ENCODE measurements at places on chromosomes 2 and 18.

DNA sequence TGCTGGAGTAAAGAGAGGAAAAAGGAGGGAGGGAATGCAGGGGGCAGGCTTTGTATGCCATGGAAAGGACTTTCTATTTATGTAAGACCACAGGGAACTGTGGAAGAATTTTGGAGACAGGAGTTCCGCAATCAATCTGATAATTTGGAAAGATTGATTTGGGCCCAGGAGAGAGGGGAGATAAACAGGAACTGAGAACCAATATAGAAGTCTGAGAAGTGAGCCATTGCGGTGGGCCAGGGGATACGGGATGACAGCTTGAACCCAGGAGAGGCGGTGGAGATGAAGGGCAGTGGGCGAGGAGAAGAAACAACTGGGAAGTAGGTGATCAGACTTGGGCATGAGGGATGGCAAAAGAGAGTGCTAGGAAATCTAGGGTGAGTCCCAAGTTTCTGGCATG is 23.7 kb downstream of the RASGRP3 start:
- DNase-seq: no peak

GRCh38 chr2:73289304-73289703 is 4.0 kb downstream of the EGR4 start:
- DNase-seq: no peak

- no peak for DNase-seq
Measured at GRCh38 chr2:29810956-29811355, 110.4 kb downstream of the ALK start.

- DNase-seq: peak; percentile 8
Measured at GRCh38 chr18:60861575-60861974, 471.7 kb upstream of the CDH20 start.

DNA sequence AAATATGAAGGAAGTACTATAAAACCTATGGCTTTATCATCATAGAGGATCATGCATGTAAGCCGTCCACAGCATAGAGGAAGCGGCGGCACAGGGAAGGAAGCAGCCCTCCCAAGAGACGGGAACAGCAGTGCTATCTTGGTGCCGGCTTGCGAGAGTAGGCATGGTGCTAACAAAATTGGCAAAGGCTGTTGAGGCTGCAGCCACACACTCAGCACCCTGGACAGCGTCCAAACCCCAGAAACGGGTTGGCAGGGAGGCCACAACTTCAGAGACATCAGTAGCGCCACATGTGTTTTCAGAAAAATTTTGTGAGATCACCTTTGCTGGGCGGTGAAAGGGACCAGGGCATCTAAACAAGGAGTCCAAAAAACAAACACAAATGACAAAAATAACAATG is 37.7 kb downstream of the NETO1 start:
- peak; percentile 3 for DNase-seq

DNA sequence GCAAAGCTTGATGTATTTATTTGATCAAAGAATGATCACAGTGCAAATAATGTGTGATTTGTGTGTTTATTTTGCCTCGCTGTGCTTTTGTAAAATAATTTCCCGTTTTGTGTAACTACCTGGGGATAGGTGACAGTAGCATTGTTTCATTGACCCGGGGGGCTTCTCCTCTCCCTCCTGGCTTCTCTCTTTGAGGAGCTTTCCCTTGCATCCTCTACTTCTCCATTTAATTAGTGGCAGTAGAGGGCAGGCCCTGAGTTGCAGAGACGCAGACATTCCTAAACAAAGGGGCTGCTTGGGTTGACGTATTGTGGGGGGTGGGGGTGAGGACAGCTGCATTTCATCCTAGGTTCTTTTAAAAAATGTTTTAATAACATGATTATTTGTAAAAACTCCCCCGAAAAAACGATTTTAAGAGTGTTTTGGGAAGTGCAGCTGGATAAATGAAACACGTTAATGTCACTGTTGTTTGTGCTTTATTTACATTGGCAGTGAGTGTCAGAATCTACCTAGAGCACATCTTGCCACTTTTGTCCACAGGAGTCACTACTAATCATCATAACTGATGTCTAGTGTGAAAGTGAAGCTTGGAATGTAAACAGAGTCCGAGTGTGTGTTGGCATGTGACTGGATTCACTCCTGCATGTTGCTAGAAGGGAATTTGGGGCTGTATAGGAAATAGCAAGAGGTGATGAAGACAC is 2.2 kb downstream of the NEDD4L start:
- DNase-seq: no peak

- no peak for DNase-seq
Measured at GRCh38 chr2:106997204-106997603, 111.2 kb upstream of the ST6GAL2 start.

- DNase-seq: no peak
Measured at GRCh38 chr18:59145055-59145454, 5.4 kb downstream of the SEC11C start.

GRCh38 chr2:218961651-218962570 is 2.4 kb downstream of the CDK5R2 start:
- DNase-seq: no peak

GRCh38 chr2:45353879-45354278 is 257.2 kb downstream of the SRBD1 start:
- no peak for DNase-seq

DNA sequence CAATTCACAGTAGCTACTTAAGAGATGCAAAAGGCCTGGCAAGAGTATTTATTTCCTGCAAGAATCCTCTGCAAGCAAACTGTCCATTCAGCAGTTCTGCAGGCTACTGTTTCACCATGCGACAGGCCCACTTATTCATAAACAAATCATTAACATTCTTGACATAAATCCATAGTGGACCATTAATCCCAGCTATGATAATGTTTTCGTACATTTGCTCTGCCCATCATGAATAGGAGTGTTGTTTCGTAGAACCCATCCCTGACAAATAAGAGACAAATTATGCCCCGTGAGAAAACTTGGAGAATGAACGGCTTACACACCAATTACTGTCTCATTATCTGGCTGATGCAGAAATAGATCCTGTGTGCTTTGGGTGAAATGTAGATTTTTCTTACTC is 65.4 kb downstream of the PID1 start:
- DNase-seq: no peak

GRCh38 chr2:146944601-146945000 is 900.2 kb upstream of the ACVR2A start:
- no peak for DNase-seq

- DNase-seq: no peak
Measured at GRCh38 chr2:144459937-144460336, 60.0 kb downstream of the ZEB2 start.

- no peak for DNase-seq
Measured at GRCh38 chr2:160255408-160255807, 55.3 kb upstream of the ITGB6 start.

- DNase-seq: peak; percentile 85
Measured at GRCh38 chr2:41840702-41841551, 206.9 kb upstream of the PKDCC start.

DNA sequence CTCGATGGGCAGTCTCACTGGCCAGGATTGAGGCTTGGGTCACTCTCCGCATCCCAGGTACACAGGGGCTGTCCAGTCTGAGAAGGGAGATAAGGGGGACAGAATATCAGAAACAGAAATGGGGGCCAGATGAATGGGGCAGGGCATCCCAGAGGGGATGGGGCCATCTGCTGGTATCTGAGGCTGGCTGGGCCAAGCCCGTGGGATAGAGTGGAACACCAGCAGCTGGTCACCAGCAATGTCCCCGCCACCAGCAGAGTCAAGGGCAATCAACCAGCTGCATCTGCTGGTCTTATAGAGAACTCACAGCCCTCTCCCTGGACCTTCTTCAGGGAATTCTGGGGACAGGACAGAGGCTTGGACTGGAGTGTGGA is 128.8 kb upstream of the HAAO start:
- no peak for DNase-seq

DNA sequence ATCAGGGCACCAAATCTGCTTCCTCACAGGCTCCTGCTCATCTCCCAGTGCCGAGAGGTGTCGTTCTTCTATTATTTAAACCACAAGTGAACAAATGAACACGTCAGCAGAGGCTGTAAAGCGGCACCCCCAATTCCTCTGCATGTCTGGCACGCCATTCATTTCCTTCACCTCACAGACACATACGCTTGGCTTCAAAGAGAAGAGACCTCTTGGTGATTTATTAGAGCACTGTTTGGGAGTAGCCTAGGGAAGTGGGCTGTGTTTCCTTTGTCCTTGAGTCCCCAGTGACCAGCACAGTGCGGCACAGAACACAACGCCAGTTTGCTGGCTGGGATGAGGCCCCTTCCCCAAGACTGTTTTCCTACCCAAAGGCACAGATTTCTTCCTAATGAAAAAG is 184.3 kb upstream of the REV1 start:
- DNase-seq: no peak

- DNase-seq: no peak
Measured at GRCh38 chr18:77346208-77346810, 96.7 kb downstream of the GALR1 start.

DNA sequence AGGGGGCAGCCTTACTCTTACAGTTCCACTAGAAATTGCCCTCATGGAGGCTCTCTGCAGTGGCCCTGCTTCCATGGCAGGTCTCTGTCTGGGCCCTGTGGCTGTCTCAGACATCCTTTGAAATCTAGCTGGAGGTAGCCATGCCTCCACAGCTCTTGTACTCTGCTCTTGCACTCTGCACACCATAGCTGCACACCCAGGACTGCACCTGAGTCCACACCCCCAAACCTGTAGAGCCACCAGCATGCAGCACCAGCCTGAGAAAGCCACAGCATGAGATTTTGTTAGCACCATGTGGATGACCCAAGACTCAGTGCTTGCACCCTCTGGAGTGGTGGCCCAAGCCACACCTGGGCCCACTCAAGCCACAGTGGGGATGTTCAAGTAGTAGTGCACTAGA is 376.2 kb upstream of the RND3 start:
- no peak for DNase-seq

GRCh38 chr18:7941533-7941932 is 374.4 kb downstream of the PTPRM start:
- DNase-seq: no peak

GRCh38 chr2:240436683-240437550 is 1.5 kb downstream of the GPC1 start:
- no peak for DNase-seq

- no peak for DNase-seq
Measured at GRCh38 chr2:30527859-30528258, 80.8 kb downstream of the LCLAT1 start.

- no peak for DNase-seq
Measured at GRCh38 chr2:88236666-88237065, 66.5 kb downstream of the THNSL2 start.

DNA sequence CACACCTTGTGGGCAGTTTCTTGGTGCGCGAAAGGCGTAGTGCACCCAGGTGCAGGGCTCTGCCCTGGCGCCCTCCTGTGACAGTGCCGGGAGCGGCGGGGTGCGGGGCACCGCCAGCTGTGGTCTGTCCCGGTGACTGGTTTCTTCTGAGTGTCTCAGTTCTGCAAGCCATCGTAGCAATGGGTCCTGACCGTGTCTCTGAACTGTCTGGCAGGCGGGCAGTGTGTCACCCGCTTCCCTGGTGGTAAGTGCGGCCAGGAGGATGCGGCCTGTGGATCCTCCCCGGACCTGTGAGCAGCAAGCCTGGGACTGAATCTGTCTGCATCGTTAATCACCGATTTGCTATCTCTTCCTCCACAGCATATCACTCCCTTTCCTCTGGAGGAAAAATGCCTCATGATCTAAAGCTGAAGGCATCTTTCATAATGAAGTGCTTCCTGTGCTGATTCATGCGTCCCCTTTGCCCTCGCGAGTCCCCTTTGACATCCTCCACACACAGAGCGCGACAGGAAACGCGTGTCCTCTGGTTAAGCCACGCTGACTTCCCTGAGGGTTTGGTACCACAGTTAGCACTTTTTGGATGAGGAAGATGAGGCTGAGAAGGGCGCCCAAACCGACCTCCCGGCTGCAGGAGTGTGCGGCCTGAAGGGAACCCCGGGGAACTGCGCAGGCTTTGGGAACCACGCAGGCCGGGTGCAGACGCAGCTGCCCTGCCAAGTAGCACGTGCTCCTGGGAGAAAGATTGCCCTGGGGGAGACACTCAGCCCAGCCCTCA is 416.0 kb upstream of the HS6ST1 start:
- DNase-seq: no peak

- no peak for DNase-seq
Measured at GRCh38 chr18:23584019-23584983, 2.0 kb downstream of the NPC1 start.

DNA sequence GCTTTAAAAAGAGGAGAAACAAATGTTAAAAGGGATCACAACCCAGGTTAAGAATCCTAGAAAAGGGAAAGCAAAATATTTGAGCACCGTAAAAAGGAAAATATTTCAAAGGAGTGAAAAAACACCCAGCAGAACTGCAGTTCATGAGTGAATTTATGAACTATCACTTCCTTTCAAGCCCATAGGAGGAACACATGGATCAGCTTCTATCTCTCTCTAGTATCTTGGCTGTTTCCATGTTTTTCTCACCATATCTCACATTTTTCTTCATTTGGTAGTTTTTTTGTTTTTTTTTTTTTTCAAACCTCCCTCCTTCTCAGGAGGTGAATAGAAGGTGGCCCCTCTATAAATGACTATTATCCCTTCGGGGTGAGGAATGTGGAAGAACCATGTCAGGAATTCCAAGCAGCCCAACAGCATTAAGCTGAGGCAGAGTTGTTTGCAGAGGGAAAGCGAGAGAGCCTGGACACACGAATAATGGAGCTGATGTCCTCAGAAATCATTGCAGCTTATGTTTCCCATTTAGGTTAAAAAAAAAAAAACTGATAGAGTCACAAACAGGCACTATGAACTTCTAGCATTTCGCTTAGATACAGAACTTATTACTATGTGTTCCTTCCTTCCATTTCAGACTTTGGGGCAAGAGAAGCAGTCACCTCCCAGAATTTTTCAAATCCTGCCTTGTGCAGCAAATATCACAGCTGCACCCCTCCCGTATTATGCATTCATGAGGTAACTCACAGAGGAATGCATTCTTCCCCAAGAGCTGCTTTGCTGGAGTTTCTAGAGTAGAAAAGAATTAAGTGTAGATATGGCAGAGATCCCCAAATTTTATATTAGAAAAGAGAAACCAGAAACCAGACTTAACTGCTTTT is 315.6 kb downstream of the IRS1 start:
- no peak for DNase-seq

- DNase-seq: no peak
Measured at GRCh38 chr2:158297606-158298005, 158.9 kb downstream of the CCDC148 start.

DNA sequence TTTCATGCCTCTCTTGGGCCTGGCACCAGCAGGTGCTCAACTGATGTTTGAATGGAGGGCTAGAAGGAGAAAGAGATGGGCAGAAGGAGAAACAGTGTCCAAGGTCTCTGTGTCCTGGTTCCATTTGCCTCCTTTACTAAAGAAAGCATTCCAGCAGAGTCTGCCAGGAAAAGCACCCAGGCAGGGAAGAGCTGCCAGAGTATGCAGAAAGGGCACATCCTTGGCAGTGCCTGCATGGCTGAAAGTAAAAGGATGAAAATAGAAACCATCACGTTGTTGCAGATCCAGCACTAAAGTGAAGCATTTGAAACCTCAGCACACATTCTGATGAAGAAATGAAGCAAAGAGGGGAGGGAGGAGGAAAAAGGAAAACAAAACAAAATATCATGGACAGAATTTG is 142.2 kb downstream of the ESCO1 start:
- DNase-seq: no peak

- DNase-seq: no peak
Measured at GRCh38 chr18:57771193-57771592, 31.9 kb downstream of the ATP8B1 start.

GRCh38 chr2:239731998-239732665 is 293.0 kb downstream of the NDUFA10 start:
- no peak for DNase-seq
